Nucleus accumbens (tissue), 56 donors: ENCODE measurements at places on chromosomes 4 and X.

GRCh38 chrX:16765594-16765993 lies 20.7 kb upstream of the TXLNG start:
- DNase-seq, result no peak

DNA sequence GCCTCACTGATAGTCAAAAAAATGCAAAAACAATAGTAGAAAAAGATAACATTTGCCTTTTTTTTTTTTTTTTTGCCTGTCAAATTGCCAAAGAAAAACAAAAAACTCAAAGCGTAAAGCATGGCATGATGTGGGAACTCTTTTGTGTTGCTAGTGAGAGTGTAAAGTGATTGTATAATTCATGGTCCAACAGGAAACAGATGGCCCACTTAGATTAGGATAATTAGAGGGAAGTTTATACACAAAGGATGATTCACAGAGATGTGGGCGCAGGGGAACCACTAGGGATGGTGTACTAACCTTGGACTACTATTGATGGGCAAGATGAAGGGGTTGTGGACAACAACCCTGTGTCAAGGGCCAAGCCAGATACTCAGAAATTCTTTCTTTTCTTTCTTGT lies 16.4 kb downstream of the MCUB start:
- DNase-seq, result no peak

DNA sequence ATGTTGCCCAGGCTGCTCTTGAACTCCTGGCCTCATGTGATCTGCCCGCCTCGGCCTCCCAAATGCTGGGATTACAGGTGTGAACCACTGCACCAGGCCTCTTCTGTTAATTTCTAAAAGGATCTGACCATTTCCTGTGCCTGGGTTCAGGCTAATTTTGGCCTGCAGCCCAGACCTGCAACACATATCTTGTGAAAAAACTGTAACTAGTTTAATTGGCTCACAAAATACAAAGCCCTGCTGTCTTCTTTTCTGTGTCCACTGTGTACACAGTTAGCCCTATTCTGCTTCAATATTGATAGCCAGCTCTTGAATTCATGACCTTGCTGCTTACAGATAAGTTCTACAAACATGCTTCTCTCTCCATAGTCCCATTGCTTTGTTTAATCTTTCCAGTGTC lies 753.5 kb downstream of the PDHA2 start:
- no peak for DNase-seq

DNA sequence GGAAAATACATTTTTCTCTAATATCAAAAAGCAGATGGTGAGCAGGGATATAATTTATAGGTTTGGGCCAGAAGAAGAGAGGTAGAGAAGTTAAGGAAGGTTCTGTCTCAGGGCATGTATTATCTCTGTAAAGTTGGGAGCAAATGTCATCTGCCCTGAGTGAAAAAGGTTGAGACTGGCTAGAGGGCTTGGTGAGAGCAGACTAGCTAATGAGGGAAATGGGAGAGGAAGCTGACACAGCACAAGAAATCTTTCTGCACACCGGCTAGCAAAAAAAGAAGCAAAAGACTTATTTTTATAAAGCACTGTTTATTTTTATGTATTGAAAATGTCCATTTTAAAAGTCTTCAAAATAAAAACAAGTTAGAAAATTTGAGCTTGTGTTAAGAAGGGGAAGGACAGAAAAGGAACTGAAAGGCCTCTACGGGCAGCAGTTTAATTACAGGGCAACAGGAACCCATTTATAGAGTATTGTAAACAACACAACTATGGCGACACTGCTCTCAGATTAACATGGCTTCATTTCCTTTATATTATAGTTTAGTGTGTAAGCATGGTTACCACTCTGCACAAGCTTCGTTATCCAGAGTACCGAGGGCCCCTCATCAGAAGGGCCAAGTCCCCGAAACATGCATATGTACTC lies 17.4 kb downstream of the CD40LG start:
- DNase-seq, result no peak

DNA sequence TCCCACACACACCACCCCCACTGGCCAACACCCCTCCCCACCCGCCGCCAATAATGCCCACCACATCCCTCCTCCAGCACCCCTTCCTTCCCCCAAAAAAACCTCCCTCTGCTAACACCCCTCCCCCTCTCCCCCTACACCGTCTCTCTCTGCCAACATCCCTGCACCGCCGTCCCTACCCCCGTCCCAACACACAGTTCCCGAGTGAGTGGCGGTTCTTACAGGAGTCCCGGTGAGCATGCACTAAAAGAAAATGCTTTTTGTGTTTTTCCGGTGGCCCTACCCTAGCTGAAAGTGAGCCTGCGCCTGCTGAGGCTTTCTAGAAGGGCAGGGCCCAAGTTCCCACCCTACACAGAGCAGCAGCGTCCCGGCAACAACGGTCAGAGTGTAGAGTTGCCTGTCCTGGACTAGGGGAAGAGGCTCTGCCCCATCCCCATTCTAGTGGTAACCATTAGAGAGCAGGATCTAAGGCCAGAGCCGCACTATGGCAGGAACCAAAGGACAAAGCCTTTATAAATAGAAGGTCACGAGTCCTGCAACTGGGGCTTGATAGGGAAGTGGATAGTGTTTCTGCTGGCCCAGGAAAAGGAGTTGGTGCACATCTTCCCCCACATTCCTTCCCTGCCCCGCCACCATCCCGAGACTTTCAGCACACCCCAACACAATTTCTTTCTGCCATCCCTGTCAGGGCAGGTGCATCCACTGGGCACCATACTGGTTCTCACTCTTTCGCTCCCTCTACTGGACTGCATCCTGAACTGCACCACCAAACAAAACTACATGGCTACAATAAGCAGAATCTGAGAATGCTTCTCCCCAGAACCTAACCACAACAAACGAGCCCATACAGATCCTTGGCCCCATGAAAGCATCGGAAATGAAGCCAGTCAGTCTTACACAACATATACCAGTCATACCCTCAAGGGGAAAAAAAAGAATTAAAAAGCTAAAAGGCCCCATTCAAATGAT lies 78.1 kb upstream of the PAGE3 start:
- DNase-seq, result no peak

DNA sequence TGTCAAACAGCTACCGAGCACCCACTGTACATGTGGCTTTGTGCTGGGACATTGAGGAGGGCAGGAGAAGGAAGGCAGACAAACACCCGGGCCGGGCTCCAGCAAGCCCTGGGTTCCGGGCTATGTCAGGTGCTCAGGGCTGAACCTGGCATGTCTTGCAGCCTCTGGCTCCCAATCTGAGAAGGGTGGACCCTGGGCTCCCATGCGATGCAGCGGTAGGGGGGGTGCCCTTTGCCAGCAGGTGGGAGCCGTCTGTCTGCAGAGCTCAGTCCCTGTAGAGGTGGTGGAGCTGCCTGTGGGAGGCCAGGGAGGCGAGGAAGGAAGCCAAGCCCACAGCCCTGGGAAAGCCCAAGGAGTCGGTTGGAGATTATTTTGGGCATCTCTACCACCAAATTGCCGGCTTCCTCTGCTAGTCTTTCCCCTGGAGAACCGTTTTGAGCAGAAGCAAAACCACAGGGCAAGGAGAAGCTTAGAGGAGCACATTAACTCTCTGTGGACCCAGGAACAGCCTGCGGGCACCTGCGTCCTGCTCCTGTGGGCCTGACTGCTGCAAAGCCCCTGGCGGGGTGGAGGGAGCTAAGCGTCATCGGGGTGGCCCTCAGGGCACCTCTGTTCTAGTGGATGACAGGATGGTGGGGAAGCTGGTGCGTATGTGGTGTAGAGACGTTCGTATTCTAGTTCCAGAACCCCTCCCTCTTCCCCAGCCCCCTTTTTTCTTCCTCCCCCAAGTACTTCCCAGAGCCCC lies 10.3 kb downstream of the CPZ start:
- DNase-seq, result no peak
